ENCODE measurements at places on chromosomes 2 and 18.

GRCh38 chr2:53018825-53019425, 748.7 kb upstream of the CHAC2 start:
- DNase-seq: peak; percentile 6

GRCh38 chr2:23286758-23287704, 97.9 kb upstream of the KLHL29 start:
- no peak for DNase-seq

DNA sequence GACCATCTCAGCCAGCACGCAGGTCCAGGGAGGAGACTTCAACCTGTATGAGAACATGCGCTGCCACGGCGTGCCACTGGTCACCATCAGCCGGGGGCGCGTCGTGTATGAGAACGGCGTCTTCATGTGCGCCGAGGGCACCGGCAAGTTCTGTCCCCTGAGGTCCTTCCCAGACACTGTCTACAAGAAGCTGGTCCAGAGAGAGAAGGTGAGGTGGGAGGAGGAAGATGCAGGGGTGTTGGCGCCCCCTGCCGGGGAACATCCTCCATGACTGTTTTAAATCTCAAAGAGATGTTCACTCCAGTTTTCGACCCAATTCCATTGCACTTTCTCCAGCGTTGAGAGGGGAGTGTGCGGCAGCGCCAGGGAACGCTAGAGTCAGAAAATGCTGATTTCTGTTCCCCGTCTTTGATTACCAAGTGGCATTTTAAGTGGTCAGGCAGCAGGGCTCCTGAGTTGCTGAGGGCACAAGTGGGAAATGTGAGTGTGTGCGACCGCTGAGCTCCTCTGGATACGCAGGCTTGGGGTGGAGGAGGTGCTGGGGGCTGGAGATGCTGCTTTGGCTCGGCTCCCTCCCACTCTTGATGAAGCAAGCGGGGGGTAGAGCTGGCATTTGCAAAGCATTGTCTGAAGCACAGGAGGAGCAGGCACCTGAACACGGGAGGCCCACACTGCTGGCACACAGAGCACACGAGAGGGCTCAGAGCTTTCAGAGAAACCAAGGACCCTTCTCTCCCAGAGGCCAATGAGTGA, 27.7 kb upstream of the MAPRE3 start:
- peak; percentile 73 for DNase-seq

DNA sequence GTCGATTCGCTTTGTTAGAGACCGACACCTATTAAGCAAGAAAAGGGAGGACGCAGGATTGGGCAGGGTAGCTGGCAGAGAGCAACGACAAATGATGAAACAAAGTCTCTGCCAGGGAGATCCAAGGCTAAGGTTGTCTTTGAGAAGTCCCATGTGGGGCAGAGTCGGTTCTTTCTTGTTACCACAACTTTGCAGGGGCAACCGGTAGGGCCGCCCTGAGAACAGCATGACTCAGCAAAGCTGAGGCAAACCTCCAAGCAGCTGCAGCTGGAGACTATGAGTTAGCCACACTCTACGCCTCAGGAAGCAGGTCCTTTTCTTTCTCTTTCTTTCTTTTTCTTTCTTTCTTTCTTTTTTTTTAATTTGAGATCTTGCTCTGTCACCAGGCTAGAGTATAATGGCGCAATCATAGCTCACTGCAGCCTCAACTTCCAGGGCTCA, 452.3 kb upstream of the ID2 start:
- DNase-seq: peak; percentile 18

DNA sequence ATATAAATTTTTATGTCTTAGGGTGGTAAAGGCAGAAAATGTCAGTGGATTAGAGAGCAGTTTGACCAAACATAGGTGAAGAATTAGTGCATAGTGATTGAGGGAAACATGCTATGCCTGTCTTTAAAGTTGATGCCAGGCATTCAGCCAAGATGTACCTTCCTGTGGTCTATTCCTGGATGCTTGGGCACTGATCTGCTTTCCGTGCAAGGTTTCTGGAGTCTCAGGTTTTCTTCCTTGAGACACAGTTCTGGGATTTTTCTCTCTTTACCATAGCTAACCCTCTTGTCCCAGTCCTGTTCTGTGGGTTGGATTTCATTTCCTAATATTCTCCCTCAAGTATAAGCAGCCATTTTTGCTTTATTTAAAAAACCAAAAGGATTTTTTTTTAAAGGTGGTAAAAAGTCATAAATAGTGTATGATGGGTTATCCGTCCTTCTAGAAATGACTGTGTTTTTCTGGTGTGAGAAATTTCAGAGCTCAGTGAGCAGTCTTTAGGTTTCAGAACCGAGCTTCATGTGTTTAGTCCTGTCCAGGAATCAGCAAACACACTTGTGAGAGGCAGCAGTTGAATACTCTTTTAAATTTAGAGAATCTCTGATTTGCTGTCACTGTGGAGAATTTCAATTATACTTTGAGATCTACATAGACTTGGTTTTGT, 43.0 kb upstream of the CYBRD1 start:
- DNase-seq: no peak
